NCI-H187 treated with DMSO at 0.1 percent for 48 hours (cell line): ENCODE measurements at places on chromosomes 7 and 10.

DNA sequence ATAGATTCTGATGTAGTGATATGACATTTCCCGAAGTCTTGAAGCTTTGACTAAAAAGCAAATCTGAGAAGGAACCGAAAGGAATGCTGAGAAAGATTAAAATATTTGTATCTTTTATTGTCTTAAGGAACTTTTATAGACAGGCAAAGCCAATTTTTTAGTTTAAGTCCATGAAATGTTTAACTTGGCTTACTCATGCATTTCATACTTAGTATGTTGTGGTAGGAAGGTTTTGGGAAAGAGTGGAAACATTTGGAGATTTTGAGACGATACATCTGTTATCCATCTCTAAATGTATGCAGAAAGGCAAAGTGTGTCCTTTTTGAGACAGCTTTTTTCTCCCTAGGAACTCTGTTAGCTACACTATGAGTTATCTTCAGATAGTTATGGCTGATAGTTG lies 10.1 kb downstream of the TBC1D12 start:
- DNase-seq = no peak

- DNase-seq = no peak
These were observed 39.0 kb downstream of the ZMIZ1 start for GRCh38 chr10:79107736-79108264.

DNA sequence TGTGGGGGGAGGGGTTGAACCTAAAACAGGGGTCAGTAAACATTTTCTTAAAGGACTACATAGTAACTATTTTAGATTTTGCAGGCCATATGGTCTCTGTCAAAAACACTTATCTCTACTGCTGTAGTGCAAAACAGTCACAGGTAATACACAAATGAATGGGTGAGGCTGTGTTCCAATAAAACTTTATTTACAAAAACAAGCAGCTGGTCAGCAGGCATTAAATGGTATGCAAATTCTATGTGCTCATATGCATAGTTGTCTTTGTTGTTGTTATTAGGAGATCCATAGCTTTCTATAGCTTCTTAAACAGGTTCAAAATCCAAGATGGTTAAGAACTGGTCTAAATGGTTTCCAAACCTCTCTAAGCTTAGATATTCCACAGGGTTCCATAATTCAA lies 302.6 kb downstream of the RNLS start:
- no peak for DNase-seq

DNA sequence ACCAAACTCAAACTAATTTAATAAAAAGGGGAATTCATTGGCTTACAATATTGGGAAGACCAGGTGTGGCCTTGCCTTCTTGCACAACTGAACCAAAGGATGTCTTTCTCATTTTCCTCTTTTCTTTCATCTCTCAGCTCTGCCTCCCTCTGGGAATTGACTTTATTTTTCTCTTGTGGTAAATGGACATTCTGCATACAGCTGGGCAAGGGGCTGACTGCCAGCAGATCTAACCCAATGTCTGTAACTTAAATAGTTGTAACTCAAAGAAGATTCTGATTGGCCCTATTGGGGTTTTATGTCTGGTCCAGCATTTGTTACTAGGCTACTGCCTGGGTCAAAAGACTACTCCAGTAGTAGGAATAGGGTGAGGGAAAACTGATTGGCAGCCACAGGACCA lies 15.3 kb downstream of the PTTG1IP2 start:
- no peak for DNase-seq

GRCh38 chr10:117754770-117755658 lies 212.5 kb downstream of the EMX2 start:
- no peak for DNase-seq

- no peak for DNase-seq
These were observed 3.9 kb upstream of the MACC1 start for GRCh38 chr7:20220921-20221547.
